AG10803 (cell line): ENCODE measurements at places on chromosomes 5 and 9.

- DNase-seq = peak; percentile 57
Observed at GRCh38 chr5:147461915-147462314, 48.0 kb downstream of the DPYSL3 start.

- no peak for DNase-seq
Observed at GRCh38 chr9:129909851-129910250, 74.6 kb downstream of the USP20 start.

GRCh38 chr5:145774442-145774841 is 60.7 kb downstream of the PRELID2 start:
- no peak for DNase-seq

GRCh38 chr5:110510146-110510545 is 216.3 kb downstream of the TMEM232 start:
- DNase-seq = no peak

DNA sequence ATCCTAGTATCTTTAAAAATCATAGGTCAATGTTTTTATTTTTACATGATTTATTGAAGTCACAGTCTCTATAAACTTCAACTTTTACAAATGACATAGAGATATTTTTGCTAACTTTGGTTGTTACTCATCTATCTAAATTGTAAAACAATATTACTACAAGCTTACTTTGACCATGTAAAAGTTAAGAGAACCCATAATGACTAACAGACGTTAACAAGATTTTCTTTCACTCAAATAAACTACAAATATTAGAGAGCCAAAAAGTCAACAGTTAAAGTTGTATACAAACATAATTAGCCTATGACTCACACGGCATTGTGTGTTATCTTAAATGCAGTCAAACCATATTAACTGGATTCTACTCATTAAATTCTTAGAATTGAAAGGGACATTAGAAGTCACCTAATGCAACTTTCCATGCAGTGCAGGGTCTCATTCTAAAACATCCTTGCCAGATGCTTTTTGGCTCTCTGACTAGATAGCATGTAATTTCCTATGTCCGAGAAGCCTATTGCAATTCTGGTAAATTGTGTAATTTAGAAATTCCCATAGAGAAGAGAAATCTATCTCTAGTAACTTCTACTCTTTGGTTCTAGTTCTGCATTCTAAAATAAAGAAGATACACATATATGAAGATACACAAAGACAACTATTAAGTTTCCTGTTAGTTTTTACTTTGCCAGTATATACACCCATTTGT is 42.2 kb upstream of the UGT3A2 start:
- DNase-seq = peak; percentile 3

- no peak for DNase-seq
Observed at GRCh38 chr5:1524799-1525623, 1.3 kb upstream of the LPCAT1 start.

DNA sequence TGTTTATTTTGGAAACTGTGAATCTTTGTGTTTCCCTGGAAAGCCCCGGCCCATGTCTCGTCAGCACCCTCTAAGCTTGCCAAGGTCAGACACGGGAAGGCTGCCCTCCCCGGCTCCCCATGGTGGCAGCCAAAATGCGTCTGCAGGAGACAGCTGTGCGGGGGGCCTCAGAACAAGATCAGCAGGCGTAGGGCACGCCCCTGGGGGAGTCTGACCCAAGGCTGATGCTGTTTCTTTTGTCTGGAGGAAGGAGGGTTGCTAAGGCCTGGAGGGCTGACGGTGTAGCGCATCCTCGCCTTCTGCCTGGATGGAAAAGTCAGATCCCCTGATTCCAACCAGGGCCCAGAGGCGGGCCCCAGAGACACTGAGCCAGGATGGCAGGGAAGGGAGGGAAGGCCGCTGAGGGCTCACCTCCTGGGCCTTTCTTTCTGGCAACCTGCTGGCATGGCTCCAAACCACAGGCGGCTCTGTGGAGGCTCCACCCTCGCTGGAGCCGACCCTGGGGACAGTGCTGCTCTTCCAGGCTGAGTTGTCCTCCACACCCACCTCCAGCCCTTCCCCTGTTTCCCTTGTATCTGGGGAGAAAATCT is 57.2 kb downstream of the OLFM1 start:
- no peak for DNase-seq

- no peak for DNase-seq
Observed at GRCh38 chr5:104048231-104048630, 485.6 kb upstream of the NUDT12 start.

GRCh38 chr5:65809817-65810531 is 88.0 kb downstream of the NLN start:
- peak; percentile 84 for DNase-seq

- DNase-seq = no peak
Observed at GRCh38 chr9:130658893-130659698, 5.3 kb upstream of the PRDM12 start.

DNA sequence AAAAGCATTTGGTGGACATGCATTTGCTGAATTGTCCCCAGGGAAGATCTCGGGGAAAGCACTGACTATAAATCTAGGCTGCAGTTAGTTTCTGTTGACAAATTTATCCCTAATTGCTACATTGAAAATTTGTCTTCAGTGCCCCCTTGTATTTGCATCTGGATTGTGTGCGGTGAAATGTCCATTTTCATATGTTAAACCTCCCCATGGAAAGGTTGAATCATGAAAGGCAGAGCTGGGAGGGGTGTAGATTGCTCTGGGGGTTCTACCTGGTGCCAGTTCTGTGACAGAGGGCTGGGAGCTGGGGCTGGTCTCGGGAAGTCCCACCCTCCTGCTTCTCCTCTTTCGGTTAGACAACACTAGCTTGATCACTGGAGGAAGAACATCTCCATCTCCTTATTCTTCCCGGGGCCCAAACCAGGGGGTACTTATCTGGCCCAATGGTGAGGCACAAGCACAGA is 101.9 kb downstream of the GADD45G start:
- no peak for DNase-seq

- DNase-seq = no peak
Observed at GRCh38 chr5:95007921-95008597, 276.8 kb downstream of the MCTP1 start.

GRCh38 chr5:111735583-111736270 is 21.3 kb downstream of the NREP start:
- DNase-seq = peak; percentile 87

GRCh38 chr5:115246361-115246991 is 16.2 kb downstream of the PGGT1B start:
- peak; percentile 37 for DNase-seq

- peak; percentile 48 for DNase-seq
Observed at GRCh38 chr9:83199240-83199639, 136.3 kb upstream of the RASEF start.

DNA sequence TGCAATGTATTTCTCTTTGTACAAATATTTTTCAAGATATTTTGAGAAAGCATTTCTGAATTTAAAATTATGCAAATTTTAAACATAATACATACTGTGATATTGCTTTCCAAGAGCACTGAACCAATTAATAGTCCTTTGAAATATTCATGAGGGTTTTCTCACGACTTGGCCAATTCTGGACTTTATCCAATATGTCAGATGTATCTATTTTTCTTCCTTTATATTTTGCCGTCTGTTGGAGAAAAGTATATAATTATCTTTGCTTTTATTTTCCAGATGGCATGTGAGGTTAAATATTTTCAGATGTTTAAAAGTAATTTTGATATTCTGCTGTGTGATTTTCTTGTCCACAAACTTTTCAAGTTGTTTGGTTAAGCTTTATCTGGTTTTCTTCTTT is 378.9 kb downstream of the SLCO4C1 start:
- no peak for DNase-seq

DNA sequence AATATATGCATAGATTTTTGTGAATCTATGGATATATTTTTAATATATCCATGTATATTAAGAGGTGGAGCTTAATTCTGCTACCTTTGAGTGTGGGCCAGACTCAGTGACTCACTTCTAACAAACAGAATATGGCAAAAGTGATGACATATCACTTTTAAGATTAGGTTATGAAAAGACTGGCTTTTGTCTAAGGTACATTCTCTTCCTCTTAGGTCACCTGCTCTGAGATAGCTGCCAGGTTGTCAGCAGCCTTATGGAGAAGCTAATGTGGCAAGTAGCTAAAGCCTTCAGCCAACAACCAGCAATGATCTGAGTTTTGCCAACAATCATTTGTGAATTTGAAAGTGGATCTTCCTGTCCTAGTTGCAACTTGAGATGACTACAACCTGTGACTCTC is 83.8 kb downstream of the ANKRD31 start:
- DNase-seq = no peak

DNA sequence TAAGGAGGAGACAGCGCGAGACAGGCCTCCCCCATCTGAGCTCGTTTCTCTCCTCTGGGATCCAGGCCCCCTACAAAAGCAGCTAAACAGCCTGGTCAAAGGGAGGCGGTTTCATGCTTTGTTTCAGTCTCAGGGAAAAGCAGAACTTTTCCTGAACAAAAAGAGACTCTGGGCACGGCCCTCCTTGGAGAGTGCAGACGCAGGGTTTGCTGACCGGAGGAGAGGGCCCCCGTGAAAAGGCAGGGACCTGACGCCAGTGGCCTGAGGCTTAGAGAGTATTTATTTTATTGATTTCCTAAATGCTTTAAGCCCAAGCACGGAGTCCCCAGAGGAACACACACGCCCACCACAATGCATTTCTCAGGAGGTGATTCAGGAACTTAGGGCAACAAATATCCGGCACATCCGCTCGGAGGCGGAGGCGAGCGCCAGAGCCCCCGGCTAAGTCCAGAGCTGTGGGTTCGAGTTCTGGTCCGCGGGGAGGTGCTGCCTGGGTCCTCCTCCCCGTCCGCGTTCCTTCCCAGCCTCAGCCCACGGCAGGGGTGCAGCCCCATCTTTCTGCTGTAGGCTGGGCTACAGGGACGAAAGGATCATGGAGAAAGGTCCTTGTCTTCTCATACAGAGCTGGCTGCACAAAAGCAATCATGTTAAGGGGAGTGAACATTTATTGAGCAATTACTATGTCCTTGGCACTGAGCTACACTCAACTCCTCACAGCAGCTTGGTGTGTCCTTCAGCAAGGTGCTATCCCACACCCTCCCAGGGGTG is 40.0 kb downstream of the PTGES start:
- peak; percentile 92 for DNase-seq

GRCh38 chr5:85868070-85868469 is 749.7 kb upstream of the COX7C start:
- DNase-seq = no peak

- peak; percentile 92 for DNase-seq
Observed at GRCh38 chr5:98248949-98249348, 524.5 kb upstream of the RGMB start.

DNA sequence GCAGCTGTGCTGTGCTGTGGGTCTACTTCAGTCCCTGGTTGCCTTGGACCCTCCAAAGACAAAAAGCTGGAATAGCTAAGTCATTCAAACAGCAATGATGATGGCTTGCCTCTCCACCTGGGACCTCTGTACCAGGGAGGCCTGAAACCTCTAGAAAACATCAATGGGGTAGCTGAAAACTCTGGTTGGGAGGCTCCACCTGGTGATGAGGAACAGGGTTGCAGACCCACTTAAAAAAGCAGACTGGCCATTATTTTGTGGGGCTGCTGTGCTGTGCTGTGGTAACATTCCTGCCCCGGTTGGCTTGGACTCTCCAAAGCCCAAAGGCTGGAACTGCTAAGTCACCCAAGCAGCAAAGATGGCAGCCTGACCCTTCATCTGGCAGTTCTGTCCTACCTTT is 839.3 kb upstream of the ARRDC3 start:
- DNase-seq = no peak

- DNase-seq = peak; percentile 58
Observed at GRCh38 chr9:107465467-107466451, 23.8 kb downstream of the KLF4 start.

- DNase-seq = peak; percentile 53
Observed at GRCh38 chr5:78405829-78406750, 45.7 kb downstream of the SCAMP1 start.

DNA sequence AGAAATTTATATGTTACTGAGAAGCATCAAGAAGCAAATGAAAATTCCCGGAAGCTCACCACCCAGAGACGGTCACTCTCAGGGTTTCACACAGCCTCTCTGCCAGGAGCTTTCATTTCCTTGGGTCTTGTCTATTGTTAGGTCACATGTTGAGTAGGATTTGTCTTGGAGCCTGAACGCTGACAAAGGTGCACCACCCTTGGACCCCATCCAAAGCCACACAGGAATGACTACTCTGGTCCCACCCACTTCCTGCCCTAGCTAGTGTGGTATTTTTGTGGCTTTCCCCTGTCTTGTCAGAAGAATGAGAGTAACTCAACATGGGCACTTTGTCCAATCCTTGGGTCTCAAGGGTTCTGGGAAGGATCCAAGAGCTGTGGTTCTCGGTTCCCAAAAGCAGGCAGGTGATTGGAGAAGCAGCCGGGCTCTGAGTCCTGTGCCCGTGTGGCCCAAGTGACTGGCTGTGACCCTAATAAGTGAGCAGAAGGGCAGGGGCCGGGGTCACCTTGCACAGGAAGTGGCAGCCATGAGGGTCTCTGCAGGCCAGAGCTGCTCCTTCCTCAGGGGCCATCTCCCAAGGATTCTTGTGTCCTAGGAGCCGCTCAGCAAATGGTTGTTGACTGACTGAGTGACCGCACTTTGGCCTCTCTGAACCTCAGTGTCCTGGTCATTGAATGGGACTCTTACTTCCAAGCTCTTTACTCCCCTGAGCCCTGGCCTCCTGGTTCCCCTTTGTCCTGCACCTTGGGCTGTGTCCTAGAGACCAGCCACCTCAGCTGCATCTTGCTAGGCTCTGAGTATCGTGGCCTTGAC is 6.9 kb downstream of the FGD3 start:
- peak; percentile 24 for DNase-seq
